Cortex of kidney (tissue), 1 donor: ENCODE measurements at places on chromosomes 12 and 14.

GRCh38 chr12:6295094-6295811, 15.2 kb upstream of the PLEKHG6 start:
- DNase-seq: no peak

GRCh38 chr14:50797250-50798047, 33.5 kb downstream of the NIN start:
- DNase-seq: no peak

DNA sequence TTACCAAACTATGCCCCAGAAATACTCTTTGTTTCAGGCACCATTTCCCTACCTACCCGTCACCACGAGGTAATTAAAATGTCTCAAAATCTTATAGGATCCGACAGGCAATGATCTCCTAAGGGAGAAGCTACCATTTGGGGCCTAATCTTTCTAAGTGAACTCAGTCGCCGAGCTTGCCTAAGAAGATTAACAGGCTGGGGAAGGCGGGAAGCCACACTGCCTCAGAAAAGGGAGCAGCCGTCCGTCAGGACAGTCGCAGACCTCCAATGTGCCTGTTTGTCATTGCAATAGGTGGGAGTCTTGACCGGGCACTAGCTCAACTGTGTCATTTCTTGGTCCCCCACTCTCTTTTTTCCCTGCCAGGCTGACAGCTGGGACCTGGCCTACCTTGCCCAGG, 4.6 kb downstream of the TTC7B start:
- DNase-seq: no peak

DNA sequence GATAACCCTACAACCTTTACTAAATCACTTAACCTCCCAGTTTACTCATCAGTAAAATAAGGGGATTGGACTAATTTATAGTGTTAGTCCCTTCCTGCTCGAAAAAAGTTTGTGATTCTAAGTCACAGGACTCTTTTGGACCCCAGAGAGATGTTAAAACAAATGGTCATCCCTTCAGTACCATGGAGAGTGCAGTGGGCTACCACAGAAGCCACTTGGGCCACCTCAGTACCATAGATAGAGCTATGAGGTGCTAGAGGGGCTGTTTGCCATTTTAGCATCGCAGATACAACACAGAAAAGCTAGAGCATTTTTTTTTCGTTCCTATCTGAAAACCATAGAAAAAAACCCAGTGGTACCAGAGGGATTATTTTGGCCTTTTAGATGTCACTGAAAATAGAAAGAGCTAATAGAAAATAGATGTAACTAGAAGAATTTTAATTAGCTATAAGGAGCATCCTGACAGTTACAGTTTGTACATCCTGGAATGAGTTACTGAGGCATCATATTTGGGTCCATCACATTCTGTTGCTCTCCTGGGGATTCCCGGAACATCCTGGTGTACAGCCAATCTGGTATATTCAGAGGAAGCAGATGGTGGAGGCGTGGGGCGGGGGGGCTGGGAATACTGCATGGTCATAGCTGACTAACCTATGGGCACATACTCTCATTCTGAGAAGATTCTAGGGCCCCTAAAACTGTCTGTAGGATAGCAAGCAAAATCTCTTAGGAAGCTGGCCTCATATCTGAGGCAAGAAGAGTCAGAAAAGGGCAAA, 2.8 kb downstream of the ZNF219 start:
- no peak for DNase-seq

DNA sequence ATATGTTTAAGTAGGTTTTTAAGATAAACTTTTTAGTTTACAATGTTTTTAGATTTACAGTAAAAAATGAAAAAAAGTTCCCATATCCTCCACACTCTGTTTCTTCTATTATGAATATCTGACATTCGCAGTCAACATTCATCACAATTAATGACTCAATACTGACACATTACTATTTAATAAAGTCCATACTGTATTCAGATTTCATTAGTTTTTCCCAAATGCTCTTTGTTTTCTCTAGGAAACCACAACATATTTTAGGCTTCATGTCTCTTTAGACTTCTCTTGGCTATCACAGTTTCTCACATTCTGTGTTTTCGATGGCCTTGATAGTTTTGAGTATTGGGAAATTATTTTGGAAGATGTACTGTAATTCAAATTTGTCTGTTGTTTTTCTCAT, 399.8 kb downstream of the SLC6A15 start:
- no peak for DNase-seq

GRCh38 chr14:24875203-24875838, 174.6 kb downstream of the STXBP6 start:
- no peak for DNase-seq

DNA sequence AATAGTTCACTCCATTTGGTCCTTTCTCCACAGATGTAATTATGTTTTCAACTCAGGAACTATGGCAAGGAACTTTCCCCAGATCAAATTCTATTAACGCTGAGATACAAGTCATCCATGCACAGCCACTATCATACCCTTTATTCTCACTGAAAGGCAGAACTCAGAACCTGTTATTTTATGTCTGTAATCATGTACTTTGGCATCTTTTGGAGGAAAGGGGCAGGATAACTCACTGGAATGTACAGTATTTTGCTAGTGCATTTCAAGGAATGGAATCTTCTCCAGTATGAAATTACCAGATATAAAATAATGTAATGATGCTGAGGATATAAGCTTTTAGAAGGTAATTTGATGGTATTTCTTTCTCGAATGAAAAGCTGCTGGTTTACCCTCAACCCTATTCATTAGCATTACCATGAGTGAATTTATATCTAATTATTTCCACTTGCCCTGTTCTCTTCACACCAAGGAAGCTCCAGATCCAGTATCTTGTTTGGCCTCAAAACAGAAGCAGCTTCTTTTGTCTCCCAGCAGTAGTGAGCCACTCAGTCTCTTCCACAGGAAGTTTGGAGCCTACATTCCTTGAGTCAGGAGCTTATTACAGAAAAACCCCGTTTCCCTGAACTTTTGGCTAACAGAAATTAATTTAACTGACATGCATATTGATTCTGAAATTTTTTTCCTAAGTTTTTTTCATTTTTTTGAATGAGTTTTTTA, 10.0 kb upstream of the AMHR2 start:
- DNase-seq: no peak

DNA sequence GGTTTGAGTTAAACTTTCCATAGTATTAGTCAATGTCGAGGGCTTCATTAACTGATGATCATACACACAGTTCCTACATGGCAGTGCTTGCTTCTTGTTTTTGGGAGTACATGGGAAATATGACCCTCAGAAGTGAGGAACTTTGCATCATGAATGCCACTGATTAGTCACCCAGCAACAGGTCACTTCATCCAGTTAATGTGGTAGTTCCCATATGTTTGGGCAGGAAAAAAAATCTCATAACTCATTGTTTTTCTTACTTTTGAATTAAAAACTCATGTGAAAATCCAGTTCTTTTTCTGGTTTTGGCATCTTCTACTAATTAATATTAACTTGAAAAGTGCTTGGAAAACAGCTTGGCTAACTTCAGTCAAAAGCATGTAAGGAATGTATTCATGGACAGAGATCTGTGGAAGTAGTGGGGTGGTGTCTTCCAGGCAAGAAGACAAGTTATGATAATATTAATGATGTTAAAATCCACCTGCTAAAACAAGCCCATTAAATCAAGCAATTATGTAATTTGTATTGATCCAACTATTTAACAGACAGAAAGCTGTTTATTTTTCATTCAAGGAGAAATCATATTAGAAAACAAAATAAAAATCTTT, 309.1 kb upstream of the NAV3 start:
- no peak for DNase-seq

GRCh38 chr14:54312166-54312801, 84.5 kb upstream of the CDKN3 start:
- no peak for DNase-seq

- DNase-seq: no peak
These were observed 3.7 kb downstream of the NFKBIA start for GRCh38 chr14:35400648-35401421.

- no peak for DNase-seq
These were observed 5.0 kb downstream of the SERPINA9 start for GRCh38 chr14:94471045-94471444.

GRCh38 chr12:127024791-127025190, 1242.2 kb upstream of the TMEM132C start:
- no peak for DNase-seq

GRCh38 chr12:78018939-78019338, 188.2 kb downstream of the NAV3 start:
- no peak for DNase-seq

DNA sequence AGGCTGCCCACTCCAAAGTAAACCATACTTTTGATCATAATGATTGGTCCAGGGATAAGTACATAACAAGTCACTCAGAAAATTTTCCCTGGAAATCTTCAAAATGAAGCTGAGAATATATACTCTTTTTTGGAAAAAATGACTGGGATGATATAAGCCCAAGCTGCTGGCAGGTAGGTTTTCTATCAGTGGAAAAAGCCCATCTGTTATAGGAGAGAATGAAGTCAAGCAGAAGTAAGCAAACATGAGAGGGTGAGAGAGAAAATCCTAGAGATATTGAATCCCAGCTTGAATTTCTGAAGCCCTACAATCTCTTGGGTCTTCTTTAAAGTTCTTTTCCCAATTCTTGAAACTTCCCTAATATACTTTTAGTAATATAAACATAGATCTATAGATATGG, 37.3 kb upstream of the ZDHHC17 start:
- no peak for DNase-seq

GRCh38 chr12:65169320-65170208, at the start of gene LEMD3:
Gene LEMD3, plus strand, starts transcription at chr12:65169583. Its CDS starts 14 bp downstream, at chr12:65169597.
- DNase-seq: peak; percentile 33

DNA sequence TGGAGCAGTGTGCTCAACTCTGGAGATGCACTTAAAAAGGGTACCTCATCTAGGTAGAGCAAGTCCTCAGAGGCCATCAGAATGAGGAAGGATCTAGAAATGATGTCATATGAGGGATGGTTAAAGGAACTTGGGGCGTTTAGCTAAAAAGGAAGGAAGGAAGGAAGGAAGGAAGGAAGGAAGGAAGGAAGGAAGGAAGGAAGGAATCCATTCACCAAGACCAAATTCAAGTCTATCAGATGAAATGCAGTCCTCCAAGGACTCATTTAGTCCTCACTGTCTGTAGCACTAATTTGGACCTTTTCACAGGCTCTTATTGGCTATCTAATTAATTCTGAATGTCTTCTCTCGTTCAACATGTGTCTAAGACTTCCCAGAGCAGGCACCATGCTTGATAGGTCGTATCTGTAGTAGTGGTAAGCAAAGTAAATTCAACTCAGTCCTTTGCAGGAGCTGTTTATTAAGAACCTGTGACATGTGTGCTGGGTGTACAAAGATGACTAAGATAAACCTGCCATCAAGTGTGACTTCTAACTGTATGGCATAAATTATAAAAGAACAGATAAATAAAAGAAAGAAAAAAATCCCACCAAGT, 63.5 kb downstream of the LLPH start:
- no peak for DNase-seq

- DNase-seq: no peak
These were observed at the start of gene VPS37B for GRCh38 chr12:122895704-122896636. Gene VPS37B, minus strand, starts transcription at chr12:122896124. Its CDS starts 62 bp downstream, at chr12:122896062.

DNA sequence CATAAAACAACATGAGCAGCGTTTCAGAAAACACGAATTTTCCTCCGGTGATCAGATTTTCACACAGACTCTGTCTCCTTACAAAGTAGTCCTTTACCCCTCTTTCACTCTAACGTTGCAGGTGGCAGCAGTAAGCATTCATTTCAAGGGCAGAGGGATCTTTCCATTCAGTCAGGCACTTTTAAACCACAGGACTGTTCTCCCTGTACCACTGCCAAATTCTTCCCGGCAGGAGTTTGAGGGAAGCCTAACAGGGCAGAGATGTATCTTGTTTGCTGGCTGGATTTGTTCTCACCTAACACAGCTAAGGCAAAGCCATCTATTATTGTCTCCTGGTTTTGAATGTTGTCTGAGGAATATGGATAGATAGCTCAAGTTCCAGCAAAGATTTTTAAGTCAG, 1187.3 kb upstream of the SEL1L start:
- DNase-seq: no peak

DNA sequence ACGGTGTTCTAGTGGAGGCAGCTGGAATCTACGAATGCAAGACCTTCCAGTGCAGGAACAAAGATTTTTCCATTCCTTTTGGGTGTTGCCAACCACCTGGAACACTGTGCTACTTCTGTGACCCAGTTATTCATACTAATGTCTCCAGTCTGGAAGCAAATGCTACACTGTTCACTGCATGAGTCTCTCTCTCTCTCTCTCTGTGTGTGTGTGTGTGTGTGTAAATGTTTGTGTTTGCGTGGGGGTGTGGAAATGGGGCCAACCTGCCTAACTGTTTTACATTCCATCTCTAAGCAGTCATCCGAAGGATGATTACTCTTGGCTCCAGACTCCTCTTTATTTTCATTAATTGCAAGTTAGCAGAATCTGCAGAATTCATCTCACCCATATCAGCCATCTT, 29.9 kb upstream of the YBX3 start:
- no peak for DNase-seq

- DNase-seq: no peak
These were observed 42.4 kb downstream of the ATXN2 start for GRCh38 chr12:111556676-111557075.

DNA sequence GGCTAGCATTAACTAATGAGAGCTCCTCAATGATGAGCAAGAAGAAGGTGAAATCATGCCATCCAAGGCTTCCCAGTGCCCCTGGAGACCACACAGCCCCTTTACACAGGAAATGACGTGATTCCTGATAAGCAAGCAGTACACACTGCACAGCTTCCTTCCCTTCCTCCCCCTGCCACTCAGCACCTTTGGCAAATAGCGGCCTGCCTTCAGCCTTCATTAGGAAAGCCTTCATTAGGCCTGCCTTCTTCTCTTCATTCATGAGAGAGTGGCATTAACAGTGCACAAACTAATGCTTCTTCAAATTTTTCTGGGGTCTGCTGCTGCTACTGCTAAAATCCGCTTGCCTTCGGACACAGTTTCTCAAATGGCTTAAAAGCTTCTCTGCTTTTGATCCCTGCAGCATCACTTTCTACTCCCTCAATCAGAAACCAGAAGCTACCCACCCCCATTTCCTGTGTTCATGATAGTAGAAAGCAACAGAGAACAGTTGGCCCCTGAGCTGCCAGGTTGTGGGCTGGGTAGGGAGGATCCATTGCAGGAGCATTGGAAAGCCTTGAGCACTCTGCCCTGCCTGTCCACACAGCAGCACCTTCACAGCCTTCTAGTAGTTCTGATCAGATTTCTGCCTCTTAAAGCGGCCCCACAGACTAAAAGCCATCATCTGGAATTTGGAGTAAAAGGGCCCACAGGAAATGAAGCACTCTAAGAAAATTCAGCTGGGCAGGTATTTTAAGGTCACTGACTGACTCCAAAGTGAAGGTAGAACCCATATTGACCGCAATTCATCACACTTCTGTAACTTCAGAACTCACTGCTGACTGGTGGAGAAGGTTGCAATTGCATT, 103.8 kb upstream of the ETV6 start:
- DNase-seq: no peak

DNA sequence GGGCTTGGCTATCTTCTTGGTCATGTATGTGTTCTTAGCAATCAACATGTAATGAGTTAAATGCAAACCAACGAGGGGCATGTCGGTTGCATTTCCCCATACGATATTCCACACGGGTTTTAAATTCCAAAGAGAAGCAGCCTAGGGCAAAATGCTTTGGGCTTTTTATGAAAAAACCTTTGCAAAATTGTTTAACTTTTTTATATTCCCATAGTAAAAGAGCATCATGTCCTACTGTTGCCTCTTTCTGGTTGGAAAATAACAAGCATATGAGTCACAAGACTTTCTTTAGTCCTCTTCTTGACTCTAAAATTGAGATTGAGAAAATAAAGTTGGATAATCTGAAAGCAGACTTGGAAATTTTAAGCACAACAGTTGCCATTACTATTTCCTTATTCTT, 3.8 kb upstream of the DIO2 start:
- DNase-seq: no peak
